Upper lobe of right lung (tissue), 1 donor: ENCODE measurements at places on chromosomes 7 and 10. TPM values are rescaled to one million over a fixed set of nuclear protein-coding genes. Genes with fewer than 3 reads are reported as not detected.

The POU6F2 gene
- total RNA-seq, result 0.78 TPM

The HOGA1 gene
- total RNA-seq, result 2.3 TPM

The SLC39A12 gene
- total RNA-seq, result 0.29 TPM

The ZNF775 gene
- total RNA-seq, result 4.4 TPM

DNA sequence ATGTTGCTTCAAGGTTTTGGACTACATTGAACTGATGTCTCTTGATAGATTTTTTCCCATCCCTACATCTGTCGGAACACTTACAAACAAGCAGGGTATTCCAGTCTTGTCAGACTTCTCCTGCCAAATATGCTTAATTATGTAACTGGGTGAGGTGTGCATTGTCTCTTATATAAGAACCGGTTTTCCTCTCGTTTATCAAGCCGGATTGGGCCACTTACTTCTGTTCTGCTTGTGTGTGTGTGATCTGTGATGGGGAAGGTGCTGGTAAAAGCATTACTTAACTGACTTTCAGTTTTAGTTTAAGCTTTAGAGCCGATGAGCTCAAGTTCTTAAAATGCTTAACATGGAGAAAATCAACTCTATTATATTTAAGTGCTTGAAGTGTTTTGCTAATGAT lies 57.9 kb downstream of the OTUD1 start:
- DNase-seq, result no peak

- no peak for DNase-seq
Measured at GRCh38 chr7:36278620-36279172, 111.0 kb upstream of the ANLN start.

GRCh38 chr7:139838876-139839275 lies 9.8 kb downstream of the TBXAS1 start:
- DNase-seq, result no peak

DNA sequence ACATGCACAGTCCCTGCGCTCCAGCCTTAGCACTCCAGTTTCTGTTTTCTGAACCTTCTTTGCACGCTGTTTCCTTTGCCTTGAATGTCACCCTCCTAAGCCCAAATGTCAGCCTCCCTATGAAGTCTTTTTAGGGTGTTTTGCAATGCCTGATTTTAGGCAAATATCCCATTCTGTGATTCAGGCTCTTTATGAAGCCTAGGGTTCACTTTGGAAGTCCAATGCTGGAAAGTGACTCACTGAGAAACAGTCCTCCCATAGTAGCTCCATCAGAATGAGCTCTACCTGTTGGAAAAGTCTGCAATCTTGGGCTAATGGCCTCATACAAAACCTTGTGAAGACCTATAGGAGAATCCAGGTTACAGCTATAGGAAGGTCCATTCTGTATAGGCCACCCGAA lies 5.3 kb downstream of the LAMB4 start:
- DNase-seq, result no peak

- peak; percentile 18 for DNase-seq
Measured at GRCh38 chr7:5212633-5213285, 22.7 kb downstream of the WIPI2 start.

DNA sequence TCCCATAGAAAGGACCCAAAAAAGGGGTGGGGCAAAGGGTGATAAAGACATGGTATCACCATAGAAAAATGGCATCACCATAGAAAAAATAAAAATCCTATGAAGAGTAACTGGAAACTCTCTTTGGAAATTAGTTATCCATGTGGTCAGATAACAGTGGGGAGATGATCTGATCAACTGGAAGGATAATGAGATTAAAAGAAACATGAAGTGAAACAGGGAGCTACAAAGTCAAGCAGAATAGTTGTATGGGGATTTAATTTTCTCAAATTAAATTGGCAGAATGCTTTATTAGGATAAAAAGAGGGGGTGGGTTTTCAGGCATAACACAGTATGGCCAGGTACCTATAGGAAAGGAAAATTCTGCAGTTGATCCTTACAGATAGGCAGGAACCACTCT lies 111.2 kb downstream of the WNT2 start:
- DNase-seq, result no peak

GRCh38 chr10:68492118-68492517 lies 20.3 kb upstream of the DNA2 start:
- DNase-seq, result no peak
